ENCODE measurements at places on chromosomes 1 and 21.

- DNase-seq: no peak
Observed at GRCh38 chr1:21550866-21551475, 41.7 kb downstream of the ALPL start.

DNA sequence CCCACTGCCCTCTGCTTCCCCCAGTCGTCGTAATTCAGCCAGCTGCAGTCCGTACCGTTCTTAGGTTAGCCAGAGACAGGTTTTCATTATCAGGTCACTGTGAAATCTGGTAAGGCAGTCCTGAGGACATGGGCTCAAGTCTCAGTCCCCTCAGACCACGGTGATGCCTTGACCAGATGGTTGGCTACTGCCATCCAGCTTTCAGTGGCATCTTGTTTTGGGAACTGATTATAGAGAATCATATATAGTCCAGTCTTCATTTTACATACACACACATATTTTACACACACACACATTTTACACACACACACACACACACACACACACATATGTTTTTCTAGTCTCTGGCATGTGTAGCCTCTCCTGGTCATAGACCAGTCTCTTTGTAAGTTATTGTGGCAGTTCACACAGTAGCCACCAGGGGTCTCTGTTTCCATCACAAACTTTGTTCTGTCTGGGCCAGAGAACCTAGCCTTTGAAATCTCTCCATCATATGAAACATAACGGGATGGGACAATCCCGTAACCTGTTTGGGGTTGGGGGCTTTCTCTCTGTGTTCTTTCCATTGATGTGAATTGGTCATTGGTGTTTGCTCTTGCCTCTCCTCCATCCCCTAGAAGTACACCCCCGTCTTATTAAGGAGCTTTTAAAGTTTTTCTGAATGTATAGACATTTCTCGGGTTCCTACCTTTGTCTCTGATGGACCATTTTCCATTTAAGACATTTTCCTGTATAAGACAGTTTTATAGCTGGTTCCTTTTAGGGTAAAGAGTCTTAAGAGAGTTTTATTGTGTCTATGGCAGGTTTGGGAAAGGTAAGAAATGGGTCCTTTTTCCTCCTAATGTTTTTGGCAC, 8.4 kb upstream of the IKBKE start:
- peak; percentile 68 for DNase-seq

DNA sequence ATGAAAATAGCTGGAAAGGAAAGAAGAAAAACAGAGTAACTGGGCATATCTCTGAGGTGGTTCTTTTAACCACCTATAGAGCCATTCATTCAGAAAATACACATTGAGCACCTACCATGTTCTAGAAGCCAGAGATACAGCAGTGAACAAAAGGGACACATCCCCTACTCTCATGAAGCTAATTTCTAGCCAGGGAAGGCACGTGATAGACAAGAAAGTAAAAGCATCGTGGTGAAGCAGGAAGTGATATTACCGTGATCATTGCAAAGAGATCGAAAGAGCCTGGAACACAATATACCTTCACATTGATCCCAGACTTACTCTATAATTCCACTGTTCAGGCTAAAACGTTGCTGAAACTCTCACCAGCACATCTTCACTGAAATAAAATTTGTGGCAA, 76.0 kb downstream of the TIAM1 start:
- no peak for DNase-seq

- peak; percentile 51 for DNase-seq
Observed at GRCh38 chr1:204072931-204073836, at the start of gene SOX13. Gene SOX13, plus strand, starts transcription at chr1:204073115. Its CDS starts 39,801 bp downstream, at chr1:204112916.

GRCh38 chr1:23916209-23917131, 3.3 kb upstream of the CNR2 start:
- peak; percentile 21 for DNase-seq

DNA sequence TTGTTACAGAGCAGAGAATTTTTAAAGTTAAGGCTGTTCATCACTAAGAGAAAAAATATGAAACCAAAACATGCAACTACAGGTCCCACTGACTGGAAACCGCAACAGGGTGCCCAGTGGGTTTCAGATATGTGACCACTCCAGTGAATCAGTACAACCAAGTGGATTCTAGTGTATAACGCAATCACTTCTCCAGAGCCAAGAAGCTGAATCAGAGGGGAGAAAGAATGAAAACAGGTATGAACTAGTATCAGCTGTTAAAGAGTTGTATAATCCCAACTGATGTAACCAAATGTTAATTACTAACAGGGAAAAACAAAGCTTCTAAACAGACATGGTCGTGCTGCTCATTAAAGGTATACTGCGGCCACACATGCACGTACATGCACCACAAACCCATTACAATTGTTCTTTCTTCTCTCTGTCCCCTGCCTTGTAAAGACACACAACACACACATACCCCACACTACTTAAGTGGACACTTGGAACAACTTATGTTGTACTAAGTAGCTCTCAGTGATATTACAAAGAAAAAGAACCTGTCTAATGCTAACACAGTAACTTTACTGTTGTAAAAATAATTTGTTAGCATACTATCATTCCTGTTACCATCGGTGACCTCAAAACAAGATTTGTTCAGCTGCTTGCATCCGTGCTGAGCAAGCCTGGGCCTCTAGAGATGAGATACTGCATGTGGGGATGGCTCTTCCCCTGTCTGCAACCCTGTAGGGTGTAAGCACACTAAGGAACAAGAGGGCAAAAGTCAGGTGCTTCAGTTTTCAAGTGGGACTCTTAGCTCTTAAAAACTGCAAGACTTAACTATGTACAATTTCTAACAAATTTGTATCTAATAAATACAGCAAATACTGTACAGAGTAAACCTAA, 74.2 kb downstream of the PTPN14 start:
- DNase-seq: no peak

DNA sequence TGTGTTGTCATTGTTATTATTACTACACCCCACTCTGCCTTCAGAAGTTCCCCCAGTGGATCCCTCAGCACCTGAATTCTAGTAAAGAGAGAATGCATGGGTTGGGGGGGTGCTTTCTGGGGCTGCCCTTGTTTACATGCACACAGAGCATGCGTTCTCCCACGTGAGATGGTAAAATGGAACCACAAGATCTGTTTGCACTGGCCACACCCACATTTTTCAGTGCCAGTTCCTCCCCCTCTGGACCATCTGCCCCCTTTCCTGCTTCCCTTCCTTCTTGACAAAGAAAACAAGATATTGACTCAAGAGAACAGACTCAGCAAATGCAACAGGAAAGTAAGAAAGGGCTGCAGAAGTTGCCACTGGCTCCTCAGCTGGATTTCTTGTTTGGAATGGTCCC, 8.9 kb downstream of the SLC6A17 start:
- DNase-seq: no peak

GRCh38 chr1:226831953-226832352, 38.5 kb upstream of the PSEN2 start:
- DNase-seq: no peak

- DNase-seq: no peak
Observed at GRCh38 chr1:150808846-150809245, 786 bp upstream of the CTSK start.

Measured in NCI-H2081 (cell line).